ENCODE measurements at places on chromosomes 5 and 9.

DNA sequence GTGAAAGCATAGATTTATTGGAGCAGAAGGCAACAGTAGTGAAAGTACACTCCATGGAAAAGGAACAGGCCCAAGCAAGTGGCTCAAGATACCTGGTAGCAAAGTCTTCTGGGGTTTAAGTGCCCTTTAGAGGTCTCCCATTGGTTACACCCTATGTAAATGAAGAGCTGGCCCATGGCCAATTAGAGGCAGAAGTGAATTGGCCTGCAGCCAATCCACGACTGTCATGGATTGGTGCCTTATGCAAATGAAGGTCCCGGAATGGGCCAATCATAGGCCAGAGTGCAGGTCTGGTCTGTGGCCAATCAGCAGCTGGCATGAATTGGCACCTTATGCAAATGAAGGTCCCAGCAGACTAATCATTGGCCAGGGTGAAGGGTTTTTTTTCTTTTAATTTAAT is 64.2 kb upstream of the PCSK5 start:
- DNase-seq = no peak

DNA sequence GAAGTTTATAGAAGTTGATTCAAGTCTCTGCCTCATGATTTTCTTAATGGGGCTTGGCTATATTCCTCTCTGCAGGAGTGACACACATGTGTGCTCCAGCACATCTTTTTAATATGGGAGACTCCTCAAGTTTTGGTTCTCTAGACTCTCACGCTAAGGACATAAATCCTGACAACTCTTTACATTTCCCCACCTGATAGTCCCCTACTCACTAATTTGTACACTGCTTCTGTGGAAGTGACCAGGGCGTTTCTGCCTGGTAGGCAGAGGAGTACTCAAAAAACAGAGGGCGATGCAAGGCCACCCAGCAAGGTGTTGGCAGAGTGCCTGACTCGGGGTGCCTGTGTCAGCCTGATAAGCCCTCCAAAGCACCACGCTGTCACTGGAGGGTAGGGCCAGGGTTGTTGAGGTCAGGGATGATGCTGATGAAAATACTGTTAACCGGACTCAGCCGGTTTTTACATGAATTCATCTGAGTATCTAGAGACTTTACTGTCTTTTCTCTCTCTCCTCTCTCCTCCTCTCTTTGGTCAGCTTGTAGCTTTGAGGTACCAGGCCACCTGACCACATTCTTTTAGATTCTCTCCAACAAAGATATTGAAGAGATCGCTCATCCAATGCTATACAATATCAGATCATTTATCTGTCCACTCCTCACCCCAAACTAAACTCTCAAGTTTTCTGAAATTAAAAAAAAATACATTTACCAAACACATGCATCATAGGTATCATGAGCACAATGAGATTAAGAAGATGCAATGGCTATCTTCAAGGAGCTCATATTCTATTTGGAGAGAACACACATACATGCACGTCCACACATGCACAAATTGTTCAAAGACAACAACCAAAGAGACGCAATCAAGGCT is 205.2 kb downstream of the PIK3R1 start:
- DNase-seq = no peak

GRCh38 chr9:27196383-27196782 is 87.4 kb downstream of the TEK start:
- peak; percentile 2 for DNase-seq

DNA sequence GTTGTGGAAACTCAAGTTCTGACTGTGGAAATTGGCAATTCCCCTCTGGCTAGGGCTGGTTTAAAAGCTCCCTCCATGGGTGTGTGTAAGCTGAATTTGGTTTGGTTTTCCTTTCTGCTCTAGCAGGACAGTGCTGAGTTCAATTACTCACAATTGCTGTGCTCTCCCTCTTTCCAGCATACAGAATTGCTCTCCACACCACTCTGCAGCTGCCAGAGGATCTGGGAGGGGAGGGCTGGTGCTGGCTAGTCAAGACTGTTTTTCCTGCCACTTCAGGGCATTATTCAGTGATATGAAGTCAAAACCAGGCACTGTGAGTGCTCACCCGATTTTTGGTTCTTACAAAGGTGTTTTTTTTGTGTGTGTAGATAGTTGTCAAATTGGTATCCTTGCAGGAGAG is 336.9 kb upstream of the SLC24A2 start:
- DNase-seq = peak; percentile 26

DNA sequence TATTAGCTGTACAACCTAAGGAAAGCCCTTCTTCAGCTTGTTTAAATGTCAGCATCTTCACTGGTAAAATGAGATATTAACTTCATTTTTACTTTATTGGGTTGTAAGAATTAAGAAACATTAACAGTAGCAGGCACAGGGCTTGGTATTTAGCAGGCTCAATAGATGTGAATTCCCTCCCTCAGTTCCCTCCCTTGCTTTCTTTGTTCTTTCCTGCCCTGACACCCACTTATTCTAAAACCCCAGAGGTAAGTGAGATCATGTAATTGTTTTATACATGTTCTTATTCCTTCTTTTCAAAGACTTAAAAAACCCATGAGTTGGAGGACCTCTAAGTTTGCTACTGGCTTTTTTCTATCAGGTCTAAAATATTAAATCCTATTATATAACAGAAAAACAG is 73.3 kb upstream of the IFNK start:
- DNase-seq = no peak

DNA sequence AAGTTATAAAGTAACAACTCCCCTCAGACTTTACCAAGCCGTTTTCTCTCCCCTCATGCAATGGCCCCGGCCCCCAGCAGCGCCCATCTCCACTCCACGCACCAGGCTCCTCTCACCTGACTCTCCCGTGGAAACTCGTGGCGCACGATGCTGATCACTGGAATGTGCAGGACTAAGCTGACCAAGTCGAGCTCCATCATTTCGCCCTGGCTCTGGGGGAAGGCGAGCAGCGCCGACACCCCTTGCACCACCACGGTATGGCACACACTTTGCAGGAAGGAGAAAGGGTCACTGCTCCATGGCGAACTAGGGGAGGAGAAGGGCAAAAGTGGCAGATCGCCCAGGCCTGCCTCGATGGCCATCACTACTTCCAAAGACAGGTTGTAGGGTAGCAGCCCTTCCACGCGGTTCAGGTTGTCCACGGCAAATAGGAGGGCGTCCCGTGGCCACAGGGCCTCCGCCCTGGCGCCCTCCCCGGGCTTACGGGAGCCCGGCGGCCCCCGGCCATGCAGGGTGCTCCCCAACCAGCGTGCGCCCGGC is 1.2 kb downstream of the GRIN3A start:
- DNase-seq = no peak

DNA sequence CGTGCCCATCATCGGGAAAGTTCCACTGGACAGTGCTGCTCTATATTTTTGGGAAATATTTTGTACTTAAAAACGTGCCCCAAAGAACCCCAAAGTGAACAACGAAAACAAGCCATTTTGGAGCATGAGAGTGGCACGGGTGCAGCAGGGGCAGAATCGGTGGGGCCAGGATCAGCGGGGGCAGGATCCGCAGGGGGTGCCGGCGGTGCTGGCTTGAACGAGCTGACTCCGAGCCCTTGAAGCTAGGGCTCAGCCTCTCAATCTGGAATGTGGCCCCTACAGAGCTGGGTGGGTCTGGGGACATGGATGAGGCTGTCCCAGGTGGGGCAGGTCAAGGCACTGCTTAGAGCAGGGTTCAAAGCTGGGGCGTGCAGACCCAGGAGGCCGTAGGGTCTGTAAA is 104.7 kb upstream of the COL5A1 start:
- no peak for DNase-seq

DNA sequence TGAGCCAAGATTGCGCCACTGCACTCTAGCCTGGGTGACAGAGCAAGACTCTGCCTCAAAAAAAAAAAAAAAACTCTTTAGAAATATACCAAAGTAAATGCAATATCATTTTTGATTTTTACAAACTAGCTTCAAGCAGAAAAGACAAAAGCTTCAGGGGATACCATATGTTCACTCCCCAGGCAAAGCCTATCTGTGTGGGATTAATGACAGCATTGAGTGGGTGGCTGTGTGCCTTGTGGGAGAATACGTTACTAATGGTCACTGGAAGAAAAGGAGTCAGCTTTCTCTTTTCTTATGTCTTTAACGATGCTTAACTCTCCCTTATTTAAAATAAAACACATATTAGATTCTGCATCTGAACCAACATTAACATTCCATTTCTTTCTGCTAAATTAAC is 1.9 kb downstream of the PCA3 start:
- no peak for DNase-seq

DNA sequence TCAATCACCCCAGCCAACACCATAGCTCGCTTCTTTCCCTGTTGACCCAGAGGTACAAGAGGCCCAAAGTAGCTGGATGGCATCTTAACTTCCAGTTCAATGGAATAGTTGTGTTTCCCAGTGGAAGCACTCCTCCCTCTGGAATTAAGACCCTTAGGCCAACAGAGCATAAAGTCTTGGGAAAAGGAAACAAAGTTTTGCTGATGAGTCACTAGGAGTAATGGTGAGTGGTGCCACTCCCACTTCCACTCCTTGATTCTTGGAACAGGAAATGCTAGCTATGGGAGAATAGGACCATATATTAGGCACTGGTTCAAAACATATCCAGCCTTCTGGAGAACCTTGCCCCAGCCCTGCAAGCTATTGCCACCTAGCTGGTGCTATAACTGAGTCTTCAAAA is 44.7 kb upstream of the LMX1B start:
- DNase-seq = no peak

GRCh38 chr5:39202597-39203274 is 16.6 kb downstream of the FYB1 start:
- no peak for DNase-seq

DNA sequence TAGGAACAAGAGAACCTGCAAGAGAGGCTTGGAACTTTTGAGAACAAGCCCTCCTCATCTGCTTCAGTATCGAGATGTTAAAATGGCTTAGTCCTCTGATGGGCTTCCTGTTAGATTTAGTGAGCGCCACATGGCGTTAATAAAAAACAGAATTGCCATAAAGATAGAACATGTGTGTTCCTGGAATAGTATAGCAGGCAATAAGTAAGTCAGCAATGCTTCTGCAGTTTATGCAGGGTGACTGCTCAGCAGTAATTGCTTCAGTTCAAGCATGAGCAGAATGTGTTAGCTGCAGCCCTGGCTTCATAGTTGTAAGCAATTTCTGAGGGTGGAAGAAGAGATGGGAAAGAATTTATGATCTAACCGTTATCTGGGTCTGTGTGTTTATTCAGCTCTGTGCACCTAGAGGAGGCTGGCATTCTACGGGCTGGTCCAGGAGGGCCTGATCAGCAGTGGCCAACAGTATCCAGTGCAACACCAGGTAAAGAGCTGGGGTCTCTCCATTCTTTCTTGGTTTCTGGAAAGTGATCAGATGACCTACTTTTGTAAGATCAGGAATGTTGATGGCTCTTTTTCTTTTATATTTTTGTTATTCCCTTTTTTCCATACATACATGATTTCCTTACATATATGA is 15.9 kb downstream of the PCDHAC2 start:
- no peak for DNase-seq

GRCh38 chr9:137694962-137695875 is 76.4 kb downstream of the EHMT1 start:
- DNase-seq = no peak

DNA sequence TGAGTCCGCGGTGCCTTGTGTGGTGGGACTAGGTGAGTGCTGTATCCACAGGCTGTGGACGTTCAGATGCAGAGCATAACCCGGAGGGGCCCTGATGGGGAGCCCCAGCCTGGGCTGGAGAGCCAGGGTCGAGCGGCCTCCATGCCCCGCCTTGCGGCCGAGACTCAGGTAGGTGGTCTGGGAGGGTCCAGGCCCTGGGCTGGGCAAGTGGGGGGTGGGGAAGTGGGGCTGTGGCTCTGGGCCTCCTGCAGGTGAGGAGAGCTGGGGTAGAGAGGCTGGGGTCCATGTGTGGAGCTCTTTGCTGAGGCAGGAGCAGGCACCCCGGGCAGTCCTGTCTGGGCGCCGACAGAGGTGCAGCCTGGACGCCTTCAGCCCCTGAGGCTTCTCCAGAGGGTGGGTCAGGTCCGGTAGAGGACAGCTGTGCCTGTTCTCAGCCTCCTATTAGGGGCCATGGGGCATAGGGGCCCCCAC is 241.1 kb downstream of the CACNA1B start:
- no peak for DNase-seq

GRCh38 chr5:91156242-91156641 is 226.9 kb downstream of the ARRDC3 start:
- DNase-seq = no peak

DNA sequence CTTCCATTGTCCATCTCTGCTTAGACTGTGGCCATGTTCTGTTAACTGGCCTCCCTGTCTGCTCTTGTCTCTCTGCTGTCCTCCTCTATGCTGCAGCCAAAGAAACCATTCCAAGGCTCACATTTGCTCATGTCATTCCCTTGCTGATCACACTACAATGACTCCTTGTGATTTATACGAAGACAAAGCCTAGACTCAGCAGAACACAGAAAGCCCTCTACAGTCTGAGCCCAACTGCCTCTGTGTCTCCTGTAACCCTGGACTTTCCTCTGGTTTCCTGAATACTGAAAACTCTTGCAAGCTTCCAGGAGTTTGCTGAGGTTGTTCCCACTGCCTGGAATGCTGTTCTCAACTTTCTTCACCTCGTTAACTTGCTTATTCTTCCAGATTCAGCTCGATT is 191.8 kb downstream of the TMEM38B start:
- no peak for DNase-seq

GRCh38 chr5:54985301-54986268 is at the start of gene ESM1:
Gene ESM1, minus strand, starts transcription at chr5:54985593. Its CDS starts 76 bp downstream, at chr5:54985517.
- no peak for DNase-seq

DNA sequence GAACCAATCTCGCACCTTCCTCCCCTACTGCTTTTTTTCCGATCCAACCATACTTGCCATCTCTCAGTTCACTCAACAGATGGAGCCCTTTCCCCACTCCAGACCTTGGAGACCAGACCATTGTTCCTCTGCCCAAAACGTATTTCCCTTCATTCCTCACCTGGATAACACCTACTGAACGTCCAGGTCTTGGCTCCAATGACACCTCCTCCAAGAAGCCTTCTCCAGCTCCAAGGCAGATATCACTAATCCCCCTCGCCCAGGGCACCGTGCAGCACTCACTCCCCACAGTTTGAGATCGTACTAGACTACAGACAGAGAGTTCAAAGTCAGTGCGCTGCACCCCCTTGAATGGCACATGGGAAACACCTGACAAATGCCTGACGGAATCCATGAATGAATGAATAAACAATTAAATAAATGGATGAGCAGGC is 47.1 kb upstream of the AKNA start:
- DNase-seq = peak; percentile 27

DNA sequence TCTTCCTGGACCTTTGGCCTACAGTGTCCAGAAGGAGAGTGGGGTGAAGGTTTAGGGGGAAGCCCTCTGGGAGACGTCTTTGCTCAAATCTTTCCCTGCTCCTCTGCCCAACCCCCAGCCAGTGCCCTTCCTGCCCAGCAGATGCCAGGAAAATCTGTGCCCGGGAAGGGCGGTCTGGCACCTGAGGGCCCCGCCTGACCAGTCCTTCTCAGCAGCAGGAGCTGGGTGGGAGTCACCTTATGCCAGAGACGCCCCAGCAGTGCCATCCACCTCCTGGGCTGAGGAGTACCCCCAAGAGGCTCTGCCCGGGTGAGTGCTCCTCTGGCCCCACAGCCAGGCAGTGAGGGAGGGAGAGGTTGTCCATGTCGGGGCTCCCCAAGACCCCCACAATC is 14.9 kb upstream of the CERCAM start:
- DNase-seq = no peak

- DNase-seq = no peak
These were observed 45.5 kb downstream of the TNFSF8 start for GRCh38 chr9:114884787-114885452.

All from NCI-H345 (cell line).